ENCODE measurements at places on chromosomes 12 and 14. TPM values are rescaled to one million over a fixed set of nuclear protein-coding genes. Genes with fewer than 3 reads are reported as not detected.
A peak's percentile ranks its signal among the peaks of the same experiment; 100 is the strongest.

KITLG gene
- not detected for total RNA-seq

RPL36AL gene
- 188 TPM for total RNA-seq

HVCN1 gene
- total RNA-seq: 1.00 TPM

TMEM132C gene
- 0.14 TPM for total RNA-seq

DNA sequence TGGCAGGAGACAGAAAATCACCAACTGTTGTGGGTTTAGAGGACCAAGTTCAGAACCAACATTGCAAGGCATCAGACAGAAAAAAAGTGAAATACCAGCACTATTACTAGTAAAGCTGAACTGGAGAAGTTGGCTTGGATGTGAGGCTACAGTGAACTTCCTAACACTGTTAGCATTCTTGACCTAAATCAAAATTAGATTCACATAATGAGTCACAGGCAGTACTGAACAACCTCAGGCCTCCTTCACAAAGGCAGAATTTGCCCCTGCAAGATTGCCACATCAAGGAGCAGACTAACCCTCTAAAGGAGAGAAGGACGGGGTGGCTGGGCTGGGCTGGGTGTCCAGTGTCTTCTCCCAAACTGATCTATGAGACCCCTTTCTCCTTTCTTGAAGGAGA, 539.7 kb downstream of the SNAPC1 start:
- H3K36me3 ChIP-seq: no peaks in the 10 kb centered on the region
- H3K4me1 ChIP-seq: no peaks in the 10 kb centered on the region
- no peak for DNase-seq
- no peak overlapping the region for H3K27ac ChIP-seq

DNA sequence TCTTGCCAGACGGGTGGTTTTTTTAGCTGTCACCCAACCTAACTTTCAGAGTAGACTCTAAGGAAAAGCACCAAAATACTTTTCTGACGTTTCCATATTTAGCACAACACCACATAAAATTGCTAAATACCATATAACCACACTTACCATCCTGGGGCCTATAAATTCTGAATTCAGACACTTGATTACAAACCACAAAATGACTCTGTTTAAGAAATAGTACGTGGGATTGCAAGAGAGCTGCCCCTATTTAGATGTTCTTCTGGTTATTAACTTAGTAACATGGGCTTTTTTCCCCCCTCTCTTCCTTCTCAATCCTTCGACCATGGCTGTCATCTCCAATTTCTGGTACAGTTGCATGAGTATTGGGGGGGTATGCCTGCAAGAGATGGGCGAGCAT, 287.7 kb downstream of the BMP4 start:
- no peak overlapping the region for H3K27ac ChIP-seq
- no peaks in the 10 kb centered on the region for H3K4me1 ChIP-seq
- H3K36me3 ChIP-seq: no peaks in the 10 kb centered on the region
- DNase-seq: no peak
- H3K27me3 ChIP-seq: no peaks in the 10 kb centered on the region
- no peak overlapping the region for H3K4me3 ChIP-seq

DNA sequence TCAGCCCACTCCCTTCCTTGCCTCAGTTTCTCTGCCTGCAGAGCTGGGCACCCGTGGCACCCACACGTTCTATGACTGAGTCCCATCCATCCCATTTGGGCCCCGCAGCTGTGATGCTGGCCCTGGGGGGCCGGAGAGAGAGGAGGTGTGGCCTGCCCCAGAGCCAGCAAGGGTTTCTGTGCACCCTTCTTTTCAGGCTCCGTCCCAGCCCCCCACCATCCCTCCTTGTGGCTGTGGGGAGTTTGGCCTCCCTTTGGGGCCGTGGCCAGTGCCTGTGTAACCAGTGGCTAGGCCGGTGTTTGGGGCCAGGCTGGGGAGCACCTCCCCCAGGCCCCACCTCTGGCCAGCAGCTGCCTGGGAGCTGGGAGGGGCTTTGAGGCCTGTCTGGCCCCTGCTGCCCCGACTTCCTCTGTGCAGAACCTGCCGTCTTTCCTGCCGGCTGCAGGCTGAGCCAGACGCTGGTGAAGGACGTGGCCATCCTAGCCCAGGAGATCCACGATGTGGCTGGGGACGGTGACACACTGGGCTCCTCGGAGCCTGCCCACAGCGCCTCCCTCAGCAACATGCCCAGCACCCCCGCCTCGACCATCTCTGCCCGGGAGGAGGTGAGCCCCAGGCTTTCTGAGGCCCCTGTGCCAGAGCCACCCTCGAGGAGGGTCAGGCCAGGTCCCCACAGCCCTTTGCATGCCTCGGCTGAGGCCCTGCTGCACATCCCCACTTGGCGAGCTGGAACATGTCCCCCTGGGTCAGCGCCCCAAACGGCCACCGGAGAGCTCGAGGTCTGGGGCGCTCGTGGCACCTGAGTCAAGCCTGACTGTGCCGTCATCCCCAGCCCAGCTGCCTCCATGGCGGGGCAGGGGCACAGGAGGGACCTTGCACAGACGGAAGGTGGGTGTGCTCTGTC, 27.7 kb downstream of the CEP170B start:
- H3K4me1 ChIP-seq: no peaks in the 10 kb centered on the region
- H3K27me3 ChIP-seq: no peaks in the 10 kb centered on the region
- H3K27ac ChIP-seq: no peak overlapping the region

GRCh38 chr12:124434354-124434753, 133.1 kb downstream of the NCOR2 start:
- peaks cover 19% of the 10 kb centered on the region for H3K4me1 ChIP-seq
- no peaks in the 10 kb centered on the region for H3K27me3 ChIP-seq
- H3K4me3 ChIP-seq: no peak overlapping the region
- no peak overlapping the region for H3K27ac ChIP-seq
- H3K36me3 ChIP-seq: peaks cover 9% of the 10 kb centered on the region

DNA sequence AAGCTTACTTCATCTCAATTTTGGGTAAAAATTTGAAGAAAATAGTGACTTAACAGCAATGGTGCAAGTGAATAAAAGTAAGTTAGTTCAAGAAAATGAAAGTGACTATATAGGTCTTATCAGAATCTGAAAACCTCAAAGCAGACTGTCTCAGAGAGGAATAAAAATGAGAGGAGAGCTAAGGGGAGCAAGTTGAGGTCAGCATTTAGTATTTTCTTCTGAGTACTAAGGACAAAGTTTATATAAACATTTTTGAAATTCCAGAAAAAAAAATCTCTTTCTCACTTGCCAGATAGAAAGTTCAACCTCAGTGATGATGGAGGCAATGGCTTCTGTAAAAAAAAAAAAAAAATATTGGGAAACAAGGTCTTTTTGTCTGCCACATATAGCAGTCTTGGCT, 414.1 kb downstream of the NPAS3 start:
- H3K27me3 ChIP-seq: no peaks in the 10 kb centered on the region
- H3K4me3 ChIP-seq: no peak overlapping the region
- DNase-seq: no peak
- H3K36me3 ChIP-seq: peaks cover 6% of the 10 kb centered on the region

DNA sequence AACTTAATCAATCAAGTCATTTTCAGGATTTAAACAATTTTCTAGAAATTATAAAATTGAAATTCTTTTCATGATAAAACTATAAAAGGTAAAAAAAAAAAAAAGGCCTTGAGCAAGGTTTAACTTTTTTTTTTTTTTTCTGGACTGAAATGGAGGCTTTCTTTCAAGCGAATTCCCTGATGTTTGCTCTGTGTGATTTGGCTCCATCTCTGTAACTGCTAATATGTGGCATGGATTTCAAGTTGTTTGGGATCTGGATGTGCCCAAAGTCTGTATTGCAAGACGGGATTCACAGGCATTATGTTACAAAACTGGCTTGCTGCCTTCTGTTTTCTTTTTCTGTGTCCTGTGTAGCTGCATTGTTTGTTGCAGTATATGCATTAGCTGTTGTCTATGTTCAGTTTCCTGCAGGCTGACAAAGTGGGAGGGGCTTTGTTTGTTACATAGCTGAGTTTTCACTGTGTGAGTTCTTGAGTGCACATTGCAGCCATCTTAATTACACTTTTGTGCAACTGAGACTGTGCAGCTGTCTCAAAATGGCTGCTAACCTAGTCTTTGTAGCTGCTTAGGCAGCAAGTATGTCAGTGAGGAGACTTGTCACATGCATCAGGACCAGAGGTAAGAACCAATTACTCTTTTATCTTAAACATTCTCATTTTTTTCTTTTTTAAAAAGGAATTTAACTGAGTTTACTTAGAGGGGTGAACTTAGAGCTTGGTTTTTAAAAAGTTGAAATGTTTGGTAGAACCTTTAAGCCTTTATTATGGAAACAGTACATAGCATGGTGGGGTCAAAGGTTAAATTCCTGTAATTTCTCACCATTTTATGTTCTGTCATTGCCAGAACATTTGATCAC, 19.5 kb downstream of the ATF7IP start:
- H3K4me3 ChIP-seq: peak overlapping the region; percentile 82
- H3K4me1 ChIP-seq: peaks cover 42% of the 10 kb centered on the region
- peak; percentile 75 for DNase-seq
- H3K36me3 ChIP-seq: peaks cover 22% of the 10 kb centered on the region

DNA sequence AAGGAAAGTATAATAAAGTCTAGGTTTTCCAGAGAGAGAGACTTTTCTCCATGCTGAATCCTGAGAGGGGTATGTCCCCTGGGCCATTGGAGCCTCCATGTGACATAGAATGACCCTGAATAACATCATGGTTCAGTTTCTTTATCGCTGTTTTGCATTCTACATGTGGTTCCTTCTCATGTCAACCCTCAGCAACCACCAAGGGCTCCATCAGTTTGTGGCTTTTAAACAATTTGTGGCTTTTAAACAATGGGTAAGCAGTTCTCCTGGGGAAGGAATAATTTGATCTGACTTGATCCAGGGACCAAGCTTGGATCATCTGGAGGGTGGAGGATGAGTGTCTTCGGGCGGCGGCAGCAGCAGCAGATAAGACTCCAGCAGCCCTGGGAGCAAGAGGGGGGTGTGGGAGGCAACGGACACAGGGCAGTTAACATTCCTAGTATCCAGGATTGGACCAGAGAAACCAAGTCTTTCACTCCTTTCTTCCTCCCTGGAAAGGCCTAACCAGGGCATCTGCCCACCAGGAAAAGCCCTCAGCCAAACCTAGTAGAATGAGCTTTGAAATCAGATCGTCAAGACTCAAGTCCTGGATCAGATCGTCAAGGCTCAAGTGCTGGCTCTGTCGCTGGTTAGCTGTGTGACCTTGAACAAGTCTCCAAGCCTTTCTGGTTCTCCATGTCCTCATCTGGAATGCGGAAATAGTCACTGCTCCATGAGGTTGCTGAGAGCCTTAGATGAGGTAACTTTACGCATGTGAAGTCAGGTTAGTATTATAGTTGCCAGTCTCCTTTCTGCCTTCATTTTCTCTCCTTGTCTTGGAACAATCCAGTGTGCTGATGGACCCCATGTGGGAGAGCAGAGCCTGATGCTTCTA, 27.8 kb upstream of the FAM222A start:
- H3K27ac ChIP-seq: no peak overlapping the region
- no peaks in the 10 kb centered on the region for H3K36me3 ChIP-seq
- H3K4me1 ChIP-seq: no peaks in the 10 kb centered on the region

GRCh38 chr14:64569138-64569631, 19.4 kb downstream of the PPP1R36 start:
- H3K27ac ChIP-seq: no peak overlapping the region
- no peaks in the 10 kb centered on the region for H3K36me3 ChIP-seq
- H3K4me3 ChIP-seq: no peak overlapping the region
- H3K4me1 ChIP-seq: no peaks in the 10 kb centered on the region
- no peak for DNase-seq

- no peak overlapping the region for H3K4me3 ChIP-seq
- DNase-seq: no peak
- H3K36me3 ChIP-seq: peaks cover 21% of the 10 kb centered on the region
- peaks cover 21% of the 10 kb centered on the region for H3K27me3 ChIP-seq
- peaks cover 5% of the 10 kb centered on the region for H3K4me1 ChIP-seq
- no peak overlapping the region for H3K27ac ChIP-seq
Observed at GRCh38 chr12:26319511-26319910, 124.1 kb downstream of the SSPN start.

DNA sequence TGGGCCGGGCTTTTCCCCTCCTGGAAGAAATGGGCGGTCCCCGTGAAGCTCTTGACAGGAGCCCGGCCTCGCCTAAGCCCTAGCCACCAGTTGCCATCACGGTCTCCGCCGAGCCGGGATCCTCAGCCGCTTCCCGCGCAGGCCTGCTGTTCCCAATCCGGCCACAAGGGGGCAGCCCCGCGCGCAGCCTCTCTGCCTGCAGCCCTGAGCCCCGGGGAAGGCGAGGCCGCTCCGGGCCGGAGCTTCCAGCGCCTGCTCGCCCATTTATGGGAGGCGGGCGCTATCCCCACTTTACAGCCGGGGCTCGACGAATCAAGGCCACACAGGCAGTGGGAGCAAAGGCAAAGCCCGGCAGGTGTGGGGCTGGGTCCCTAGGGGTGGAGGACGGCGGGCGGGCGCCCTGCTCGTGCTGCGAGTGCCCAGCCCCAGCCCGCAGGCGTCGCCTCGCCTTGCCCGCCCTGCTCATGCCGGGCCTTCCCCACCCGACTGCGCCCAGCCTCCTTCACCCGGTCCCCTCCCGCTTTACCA, 61.5 kb downstream of the LGMN start:
- no peak overlapping the region for H3K4me3 ChIP-seq
- peaks cover 10% of the 10 kb centered on the region for H3K4me1 ChIP-seq
- peak; percentile 80 for DNase-seq

- DNase-seq: no peak
- no peak overlapping the region for H3K27ac ChIP-seq
- H3K4me1 ChIP-seq: no peaks in the 10 kb centered on the region
- H3K4me3 ChIP-seq: no peak overlapping the region
- H3K27me3 ChIP-seq: peaks cover 20% of the 10 kb centered on the region
Observed at GRCh38 chr12:8827551-8828256, 5.3 kb downstream of the A2ML1 start.

DNA sequence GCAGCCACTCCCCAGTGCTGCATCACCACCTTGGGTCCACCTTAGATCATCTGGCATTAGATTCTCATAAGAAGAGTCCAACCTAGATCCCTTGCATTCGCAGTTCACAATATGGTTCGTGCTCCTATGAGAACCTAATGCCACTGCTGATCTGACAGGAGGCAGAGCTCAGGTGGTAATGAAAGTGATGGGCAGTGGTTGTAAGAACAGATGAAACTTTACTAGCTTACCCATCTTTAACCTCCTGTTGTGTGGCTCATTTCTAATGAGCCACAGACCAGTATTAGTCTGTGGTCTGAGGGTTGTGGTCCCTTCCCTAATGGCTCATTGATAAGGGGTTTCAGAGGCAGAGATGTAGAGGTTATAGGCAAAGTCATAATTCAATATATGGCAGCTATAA, 615.9 kb upstream of the MIS18BP1 start:
- H3K27me3 ChIP-seq: no peaks in the 10 kb centered on the region
- peaks cover 5% of the 10 kb centered on the region for H3K36me3 ChIP-seq
- H3K27ac ChIP-seq: no peak overlapping the region
- no peaks in the 10 kb centered on the region for H3K4me1 ChIP-seq
- no peak for DNase-seq
